ENCODE measurements at places on chromosomes 1 and 21.

- DNase-seq: no peak
Measured at GRCh38 chr1:172510479-172510878, 22.5 kb upstream of the SUCO start.

DNA sequence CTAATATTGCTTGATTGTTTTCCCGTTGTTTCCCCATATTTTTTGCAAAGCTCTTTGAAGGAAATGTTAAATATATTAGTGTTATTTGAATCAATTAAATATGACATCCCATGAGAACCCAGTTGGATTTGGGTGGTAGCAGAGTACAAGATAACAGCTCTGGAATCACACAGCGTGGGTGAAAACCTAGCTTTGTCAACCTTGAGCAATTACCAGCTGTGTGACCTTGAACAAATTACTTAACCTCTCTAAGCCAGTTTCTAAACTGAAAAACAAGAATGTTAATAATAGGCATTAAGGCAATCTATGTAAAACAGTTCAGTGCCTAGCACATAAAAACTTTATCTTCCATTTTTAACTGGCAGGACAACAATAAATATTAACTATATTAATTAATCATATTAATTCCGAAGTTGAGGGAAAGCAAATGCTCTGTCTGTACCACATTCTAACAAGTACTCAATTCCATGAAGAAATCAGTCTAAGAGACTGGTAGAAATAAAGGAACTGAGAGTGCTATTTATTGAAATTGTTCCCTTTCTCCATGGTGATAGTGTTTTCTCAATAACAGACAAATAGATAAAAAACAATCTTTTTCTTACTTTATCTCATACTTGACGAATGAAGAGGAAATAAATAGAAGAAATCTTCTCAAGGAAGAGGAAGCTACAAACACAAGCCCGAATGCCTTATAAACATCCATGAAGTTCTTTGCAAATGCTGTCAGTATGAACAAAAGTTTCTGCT lies 27.0 kb downstream of the DNASE2B start:
- DNase-seq: no peak

DNA sequence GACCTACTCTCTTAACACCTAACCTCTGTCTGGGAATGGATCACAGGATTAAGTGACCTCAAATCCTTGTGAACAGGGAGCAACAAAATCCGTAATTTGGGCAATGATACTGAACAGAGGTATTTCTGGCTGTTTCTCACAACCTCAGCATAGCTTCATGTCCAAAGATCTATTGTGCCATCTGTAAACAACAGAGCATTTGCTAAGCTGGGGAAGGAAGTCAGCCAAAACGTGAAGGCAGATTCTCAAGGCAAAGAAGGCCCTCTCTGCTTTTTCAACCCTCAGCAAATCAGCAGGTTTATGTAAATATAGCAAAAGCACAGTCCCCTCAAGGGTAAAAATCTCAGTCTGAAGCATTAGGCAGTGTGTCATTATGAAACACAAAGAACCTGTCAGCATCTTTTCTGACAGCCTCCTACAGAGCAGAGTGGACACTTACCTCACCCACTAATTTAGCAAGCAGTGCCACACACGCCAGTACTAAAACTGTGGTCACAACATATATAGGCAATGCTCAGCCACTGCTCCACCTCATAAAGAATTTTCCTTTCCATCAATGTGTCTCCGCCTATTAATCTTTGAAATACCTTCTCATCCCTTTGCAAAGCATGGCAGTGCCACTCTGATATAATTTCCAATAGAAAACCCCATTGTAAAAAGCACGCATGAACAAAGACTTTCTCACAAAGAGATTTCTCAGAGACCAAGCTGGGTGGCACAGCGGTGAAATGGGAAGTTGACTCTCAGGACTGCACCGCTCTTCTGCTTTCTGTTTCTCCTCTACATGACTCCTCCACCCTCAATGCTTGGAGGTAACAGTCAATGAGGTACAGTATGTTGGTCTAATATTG lies 188.0 kb downstream of the RERE start:
- DNase-seq: no peak

DNA sequence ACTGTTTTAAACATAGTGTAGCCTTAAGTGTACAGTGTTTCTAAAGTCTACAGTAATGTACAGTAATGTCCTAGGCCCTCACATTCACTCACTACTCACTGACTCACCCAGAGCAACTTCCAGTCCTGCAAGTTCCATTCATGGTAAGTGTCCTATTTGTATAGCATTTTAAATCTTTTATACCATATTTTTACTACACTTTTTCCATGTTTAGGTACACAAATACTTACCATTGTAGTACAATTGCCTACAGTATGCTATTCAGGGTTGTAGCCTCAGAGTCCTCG lies 3.6 kb upstream of the S100A10 start:
- DNase-seq: no peak

DNA sequence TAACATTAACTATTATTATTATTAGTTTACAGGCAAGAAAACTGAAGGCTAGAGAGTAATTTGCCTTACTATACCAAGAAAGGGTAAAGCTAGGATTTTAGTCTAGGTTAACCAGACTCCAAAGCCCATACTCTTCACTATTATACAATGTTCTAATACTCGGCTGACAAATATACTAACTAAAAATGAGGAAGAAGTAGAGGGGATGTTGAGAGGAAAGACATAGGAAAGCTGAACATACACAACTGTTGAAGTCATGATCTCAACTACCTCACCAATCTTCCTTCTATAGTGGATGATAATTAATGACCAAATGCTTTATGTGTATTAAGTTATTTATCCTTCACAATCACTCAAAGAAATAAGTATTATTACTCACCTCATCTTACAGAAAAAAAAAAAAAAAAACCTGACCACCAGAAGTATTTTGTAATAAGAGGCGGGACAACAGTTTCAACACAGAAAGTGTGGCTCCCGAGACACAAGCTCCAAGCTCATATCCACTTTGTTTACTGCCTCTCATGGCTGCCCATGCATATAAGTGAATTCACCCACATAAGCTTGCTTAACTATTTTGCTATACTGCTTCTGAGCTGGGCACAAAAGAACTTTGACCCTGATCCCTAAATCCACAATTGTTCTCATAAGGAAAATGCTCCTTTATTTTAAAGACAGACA lies 78.0 kb downstream of the USP1 start:
- DNase-seq: no peak

- DNase-seq: no peak
Measured at GRCh38 chr1:223175032-223175431, 32.0 kb upstream of the TLR5 start.

DNA sequence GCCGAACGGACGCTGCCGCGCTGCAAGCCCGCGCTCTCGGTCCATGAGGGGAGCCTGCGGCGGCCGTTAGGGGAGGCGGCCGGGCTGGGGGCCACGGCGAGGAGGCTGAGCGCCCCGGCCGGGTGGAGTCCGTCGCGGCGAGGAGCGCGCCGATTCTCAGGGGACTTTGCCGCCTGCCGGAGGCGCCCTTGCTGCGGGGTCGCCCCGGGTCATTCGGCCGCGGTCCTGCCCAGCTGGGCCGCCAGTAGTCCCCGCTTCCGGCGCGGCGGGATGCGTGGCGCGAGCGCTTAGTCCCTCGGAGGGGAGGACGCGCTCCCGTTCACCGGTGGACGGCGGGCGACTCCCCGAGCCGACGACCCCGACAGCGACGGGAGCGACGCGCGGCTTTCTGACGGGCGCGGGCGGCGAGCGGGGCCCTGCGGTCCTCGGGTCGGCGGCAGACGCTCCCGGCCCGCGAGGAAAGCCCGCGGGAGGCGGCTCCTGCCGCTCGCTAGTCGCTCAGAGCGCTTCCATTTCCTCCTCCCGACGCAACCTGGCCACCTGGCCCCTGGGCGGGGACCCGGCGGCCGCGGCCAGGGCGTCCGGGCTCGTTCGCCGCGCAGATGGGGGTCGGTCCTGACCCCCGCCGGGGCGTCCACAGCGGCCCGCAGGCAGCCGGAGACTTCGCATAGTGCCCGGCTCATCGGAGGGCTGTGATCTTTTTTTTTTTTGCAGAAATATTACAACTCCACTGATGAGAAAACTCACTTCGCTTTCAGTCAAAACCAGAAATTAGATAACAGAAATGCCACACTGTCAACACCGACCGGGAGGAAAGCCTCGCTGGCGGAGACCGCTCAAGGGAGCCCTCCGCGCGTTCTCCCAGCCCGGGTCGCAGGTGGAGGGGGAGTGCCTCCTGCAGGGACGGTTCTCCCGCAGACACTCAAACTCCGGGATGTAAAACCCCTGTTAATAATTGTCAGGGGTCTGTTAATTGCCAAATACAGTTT lies 641 bp upstream of the ZBTB21 start:
- no peak for DNase-seq

DNA sequence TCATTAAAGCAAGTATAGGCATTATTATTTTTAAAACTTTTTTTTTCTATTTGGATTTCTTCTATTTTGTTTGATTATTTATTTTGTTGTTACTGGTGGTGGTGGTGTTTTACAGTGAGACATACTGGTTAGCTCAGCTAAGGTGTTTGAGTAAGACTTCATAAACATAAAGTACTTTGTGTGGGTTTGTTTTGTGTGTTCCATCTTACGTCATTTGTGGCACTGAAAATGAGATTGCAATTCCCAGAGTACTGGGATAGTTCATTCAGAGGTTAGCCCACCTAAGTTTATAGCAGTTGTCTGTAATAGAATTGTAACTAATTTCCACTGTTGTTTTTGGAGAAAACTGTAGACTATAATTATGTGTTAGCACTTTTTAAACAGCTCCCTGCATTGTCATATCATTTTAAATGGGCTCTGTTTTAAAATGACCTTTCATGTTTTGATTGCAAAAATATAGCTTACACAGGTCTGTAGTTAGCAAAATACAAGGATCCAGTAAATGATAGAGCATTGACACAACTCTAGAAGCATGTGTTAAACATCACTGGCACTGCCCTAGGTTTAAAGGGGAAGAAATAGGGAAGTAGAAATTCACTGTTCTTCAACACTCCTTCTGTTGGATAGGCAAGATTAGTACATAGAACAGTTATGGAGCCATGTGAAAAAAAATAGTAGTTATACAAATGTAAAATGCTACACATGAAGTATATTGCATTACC lies 171.7 kb downstream of the NFIA start:
- DNase-seq: no peak

Measured in stimulated activated CD8-positive, alpha-beta memory T cell treated with anti-CD3 and anti-CD28 coated beads, Interleukin-2, amount 100 ng/mL, for 48 hours (primary cell).